NCI-H1930 (cell line): ENCODE measurements at places on chromosomes 7 and 10.
A peak's percentile ranks its signal among the peaks of the same experiment; 100 is the strongest.

DNA sequence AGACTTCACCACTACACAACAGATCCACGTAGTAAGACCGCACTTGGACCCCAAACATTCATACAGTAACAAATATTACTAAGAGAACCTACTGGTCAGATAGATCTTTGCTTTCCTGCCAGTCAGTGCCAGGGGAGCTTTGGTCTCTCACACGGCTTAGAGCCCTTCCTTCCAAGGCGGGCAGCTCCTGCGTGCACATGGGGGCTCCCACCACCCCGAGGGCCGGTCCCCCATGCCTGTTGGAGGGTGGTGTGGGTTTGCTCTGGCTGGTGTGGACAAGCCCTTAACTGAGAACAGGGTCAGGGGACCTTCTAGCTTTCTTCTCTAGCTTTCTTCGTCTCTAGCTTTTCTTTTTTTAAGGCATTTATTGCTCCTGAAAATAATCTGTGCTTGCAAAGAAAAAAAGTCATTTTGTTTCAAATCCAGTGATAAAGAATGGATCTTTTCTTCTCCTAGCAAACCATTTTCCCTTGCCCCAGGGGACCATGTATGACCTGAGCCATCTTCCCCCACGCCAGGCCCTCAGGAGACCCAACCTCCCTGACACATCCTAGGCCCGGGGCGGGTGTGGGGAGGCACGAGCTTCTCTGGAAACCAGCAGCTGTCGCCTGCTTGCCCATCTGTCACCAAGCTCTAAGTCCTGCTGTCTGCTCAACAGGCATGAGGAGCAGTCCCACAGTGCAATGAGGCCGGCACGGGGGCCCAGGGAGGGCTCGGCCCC lies 591.1 kb downstream of the PTPRN2 start:
- no peak for DNase-seq

DNA sequence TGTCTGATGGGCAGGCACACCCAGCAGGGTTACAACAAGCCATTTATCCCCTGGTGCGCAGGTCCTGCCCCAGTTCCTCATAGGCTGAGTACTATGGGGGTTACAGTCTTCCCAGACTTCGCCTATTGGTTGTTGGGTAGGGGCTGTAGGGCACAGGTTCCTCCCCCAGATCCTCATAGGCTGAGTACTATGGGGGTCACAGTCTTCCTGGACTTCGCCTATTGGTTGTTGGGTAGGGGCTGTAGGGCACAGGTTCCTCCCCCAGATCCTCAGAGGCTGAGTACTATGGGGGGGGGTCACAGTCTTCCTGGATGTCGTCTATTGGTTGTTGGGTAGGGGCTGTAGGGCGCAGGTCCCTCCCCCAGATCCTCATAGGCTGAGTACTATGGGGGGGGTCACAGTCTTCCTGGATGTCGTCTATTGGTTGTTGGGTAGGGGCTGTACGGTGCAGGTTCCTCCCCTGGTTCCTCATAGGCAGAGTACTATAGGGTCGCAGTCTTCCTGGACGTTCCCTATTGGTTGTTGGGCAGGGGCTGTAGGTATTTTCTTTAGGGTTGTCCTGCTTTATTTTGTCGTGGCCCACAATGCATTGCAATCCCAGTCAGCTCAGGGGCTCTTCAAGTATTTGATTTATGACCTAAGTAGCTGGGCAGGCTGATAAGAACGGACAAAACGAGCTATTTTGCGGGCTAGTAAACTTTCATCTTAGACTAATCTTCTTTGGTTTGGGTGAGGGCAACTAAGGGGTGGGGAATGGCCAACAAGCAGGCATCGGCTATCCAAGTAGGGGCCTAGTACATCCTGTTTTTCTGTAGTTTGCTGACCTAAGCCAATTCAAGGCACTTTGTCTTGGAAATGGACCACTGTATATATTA lies 3.4 kb downstream of the LRRC27 start:
- DNase-seq: no peak

GRCh38 chr7:144820552-144820951 lies 15.3 kb downstream of the TPK1 start:
- DNase-seq: no peak

- DNase-seq: no peak
These were observed 119.7 kb upstream of the KLF14 start for GRCh38 chr7:130853503-130854279.

DNA sequence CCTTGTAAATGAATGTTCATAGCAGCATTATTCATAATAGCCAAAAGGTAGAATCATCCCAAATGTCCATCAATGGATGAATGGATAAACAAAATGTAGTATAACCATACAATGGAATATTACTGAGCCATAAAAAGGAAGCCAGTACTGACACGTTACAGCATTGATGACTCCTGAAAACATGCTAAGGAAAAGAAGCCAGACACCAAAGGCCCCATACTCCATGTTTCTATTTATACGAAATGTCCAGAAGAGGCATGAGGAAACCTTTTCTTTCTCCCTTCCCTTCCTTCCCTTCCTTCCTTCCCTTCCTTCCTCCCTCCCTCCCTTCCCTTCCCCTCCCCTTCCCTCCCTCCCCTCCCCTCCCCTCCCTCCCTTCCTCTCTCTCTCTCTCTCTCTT lies 131.9 kb downstream of the JAZF1 start:
- DNase-seq: no peak

GRCh38 chr10:72038458-72039001 lies 49.8 kb downstream of the SPOCK2 start:
- DNase-seq: no peak

- DNase-seq: no peak
These were observed 69.2 kb upstream of the GRB10 start for GRCh38 chr7:50851891-50852290.

DNA sequence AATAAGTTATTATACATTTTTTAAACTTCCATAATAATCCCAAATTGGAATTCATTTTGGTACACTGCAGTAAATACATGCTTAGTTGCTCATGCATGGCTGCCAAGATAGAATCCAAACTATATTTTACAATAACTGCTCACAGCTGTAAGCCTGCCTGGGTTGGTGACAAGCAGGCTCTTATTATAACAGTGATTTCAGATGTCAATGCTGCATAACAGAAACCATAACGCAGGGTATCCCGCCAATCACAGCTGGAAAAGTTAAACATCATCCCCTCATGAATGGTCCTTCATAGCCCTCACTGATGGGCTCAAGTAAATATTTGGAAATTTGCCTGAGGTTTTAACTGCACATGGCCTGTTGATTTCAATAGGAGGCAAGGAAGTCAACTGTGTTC lies 149.8 kb downstream of the AMPH start:
- peak; percentile 14 for DNase-seq

DNA sequence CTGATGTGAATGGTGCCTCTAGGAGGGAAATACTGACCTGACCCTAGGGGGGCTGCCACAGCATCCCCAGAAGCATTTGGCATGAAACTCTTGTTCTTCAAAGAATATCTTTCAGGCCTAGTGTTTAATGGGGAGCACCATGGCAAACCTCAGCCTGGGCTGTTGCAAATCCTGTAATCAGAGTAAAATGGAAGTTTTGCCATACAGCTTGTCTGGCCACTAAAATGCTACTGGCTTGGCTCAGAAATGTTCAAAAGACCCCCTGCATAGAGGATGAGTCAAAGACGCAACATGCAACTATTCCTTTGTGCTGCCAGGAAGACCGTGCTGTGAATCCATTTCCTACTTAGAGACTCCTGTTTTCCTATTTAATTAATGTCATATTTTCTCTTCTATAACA lies 26.7 kb downstream of the HECW1 start:
- DNase-seq: no peak
